ENCODE measurements at places on chromosomes 6 and 20. TPM values are rescaled to one million over a fixed set of nuclear protein-coding genes. Genes with fewer than 3 reads are reported as not detected.

DNA sequence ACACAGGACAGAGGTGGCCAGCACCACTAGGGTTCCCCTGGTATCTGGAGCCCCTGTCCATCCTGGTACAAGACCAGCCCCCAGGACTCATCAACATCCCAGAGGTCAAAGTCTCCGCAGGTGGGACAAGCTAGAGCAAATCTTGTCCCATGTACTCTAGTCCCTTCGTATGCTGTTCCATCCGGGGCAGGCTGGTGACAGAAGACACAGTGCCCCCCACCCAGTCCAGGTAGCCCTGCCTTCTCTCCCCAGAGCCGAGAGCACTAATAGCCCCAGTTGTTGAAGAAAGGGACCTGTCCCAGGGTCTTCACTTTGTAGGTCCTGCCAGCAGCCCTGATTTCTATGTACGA is 21.1 kb downstream of the PCK1 start:
- no peaks in the 10 kb centered on the region for H3K27me3 ChIP-seq
- no peaks in the 10 kb centered on the region for H3K36me3 ChIP-seq
- H3K4me1 ChIP-seq, result peaks cover 7% of the 10 kb centered on the region
- no peak overlapping the region for H3K27ac ChIP-seq
- DNase-seq, result no peak
- H3K4me3 ChIP-seq, result no peak overlapping the region

The BLCAP gene
- total RNA-seq, result 46.4 TPM

DNA sequence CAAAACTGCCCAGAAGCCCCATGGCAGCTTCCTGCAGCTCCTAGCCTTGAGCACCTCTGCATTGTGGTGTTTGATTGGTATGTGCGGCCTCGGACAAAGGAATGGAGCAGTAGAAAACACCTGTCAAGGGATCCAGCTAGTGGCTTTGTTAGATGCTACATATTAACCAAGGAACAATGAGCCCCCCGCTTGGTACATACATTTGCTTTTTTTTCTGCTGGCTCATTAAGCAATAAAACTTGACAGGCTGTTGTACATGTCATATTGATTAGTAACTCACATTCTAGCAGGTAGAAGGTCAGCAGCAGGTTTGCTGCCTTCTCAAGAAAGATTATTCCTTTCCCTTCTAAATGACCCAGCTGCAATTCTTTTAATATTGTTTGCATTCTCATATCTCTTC is 937 bp downstream of the SPACA1 start:
- H3K27me3 ChIP-seq, result no peaks in the 10 kb centered on the region
- no peak overlapping the region for H3K4me3 ChIP-seq
- peaks cover 12% of the 10 kb centered on the region for H3K4me1 ChIP-seq
- no peaks in the 10 kb centered on the region for H3K36me3 ChIP-seq
- no peak for DNase-seq

DNA sequence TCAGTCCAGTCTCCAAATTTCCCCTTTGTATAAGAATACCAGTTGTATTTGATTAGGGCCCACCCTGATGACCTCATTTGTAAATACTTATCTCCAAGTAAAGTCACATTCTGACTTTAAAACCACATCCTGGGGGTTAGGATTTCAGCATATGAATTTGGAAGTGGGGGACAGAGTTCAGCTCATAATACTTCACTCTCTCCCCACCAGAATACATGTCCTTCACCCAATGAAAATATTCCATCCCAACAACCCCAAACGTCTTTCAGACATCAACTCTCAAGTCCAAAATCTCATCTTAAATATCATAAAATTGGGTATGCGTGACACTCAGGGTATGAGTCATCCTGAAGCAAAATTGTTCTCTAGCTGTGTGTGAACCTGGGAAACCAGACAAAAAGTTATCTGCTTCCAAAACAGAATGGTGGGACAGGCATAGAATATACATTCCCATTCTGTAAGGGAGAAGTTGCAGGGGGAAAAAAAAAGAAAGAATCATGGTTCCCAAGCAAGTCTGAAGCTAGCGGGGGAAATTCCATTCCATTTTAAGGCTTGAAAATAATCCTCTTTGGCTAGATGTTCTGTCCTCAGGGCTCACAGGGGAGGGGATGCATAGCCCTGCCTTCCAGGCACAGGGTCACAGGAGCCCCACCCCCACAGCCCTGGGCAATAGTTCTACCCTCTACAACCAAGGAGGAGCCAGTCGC is 113.9 kb downstream of the ADAT2 start:
- H3K36me3 ChIP-seq, result no peaks in the 10 kb centered on the region
- no peaks in the 10 kb centered on the region for H3K27me3 ChIP-seq
- H3K4me1 ChIP-seq, result no peaks in the 10 kb centered on the region
- no peak overlapping the region for H3K27ac ChIP-seq
- DNase-seq, result no peak
- no peak overlapping the region for H3K4me3 ChIP-seq

DNA sequence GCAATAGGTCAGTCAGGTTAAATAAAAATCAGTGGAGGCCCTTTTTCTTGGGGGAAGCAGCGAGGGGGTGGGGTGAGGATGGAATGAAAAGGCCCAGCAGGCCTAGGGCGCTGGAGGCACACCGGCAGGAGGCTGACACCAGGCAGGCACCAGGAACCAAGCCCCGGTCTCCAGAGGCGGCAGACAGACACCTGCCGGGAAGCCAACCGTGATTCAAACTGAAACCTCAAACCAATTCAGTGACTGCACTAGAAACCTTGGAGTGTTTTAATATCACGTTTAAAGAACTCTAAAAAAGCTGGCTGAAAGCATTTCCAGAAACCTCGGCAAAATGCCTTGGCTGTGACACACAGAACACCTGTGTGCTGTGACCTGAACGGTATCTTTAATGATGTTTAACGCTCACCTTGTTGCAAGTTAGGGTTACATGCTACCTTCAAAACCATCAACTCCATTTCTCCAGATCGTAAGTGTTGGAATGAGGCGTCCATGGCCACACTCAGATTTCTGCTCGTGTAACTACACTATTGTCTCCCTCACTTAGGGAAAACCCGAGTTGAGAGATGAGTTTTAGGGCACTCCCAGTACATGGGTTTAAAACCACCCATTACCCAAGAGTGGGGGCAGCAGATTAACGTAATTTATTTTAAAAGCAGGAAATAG is 27.2 kb downstream of the DIDO1 start:
- no peak for DNase-seq
- no peaks in the 10 kb centered on the region for H3K27me3 ChIP-seq
- H3K4me1 ChIP-seq, result peaks cover 17% of the 10 kb centered on the region
- no peaks in the 10 kb centered on the region for H3K36me3 ChIP-seq

DNA sequence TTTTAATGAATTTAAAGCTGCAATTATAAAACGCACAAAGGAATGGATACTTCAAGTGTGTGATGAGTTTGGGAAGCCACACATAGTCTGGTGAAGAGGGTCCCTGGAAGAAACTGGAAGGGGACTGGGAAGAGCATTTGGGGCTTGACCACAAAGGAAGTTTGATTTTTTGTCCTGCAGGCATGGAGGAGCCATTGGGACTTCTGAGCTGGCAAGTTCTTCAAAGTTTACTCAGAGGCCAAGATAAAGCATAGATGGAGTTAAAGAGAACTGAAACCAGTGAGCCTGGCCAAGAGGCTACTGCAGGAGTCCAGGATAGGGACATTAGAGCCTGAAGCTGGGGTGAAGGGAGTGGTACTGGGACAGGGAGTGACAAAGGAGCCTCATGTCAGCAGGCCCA is 95.0 kb downstream of the AIG1 start:
- no peaks in the 10 kb centered on the region for H3K27me3 ChIP-seq
- H3K4me1 ChIP-seq, result no peaks in the 10 kb centered on the region
- DNase-seq, result no peak
- no peak overlapping the region for H3K4me3 ChIP-seq

GRCh38 chr6:10511477-10511876 is 9.7 kb upstream of the GCNT2 start:
- H3K27ac ChIP-seq, result no peak overlapping the region
- no peak for DNase-seq
- H3K4me3 ChIP-seq, result no peak overlapping the region
- H3K4me1 ChIP-seq, result peaks cover 3% of the 10 kb centered on the region

GRCh38 chr20:51446656-51447055 is 95.9 kb downstream of the NFATC2 start:
- H3K27me3 ChIP-seq, result no peaks in the 10 kb centered on the region
- no peaks in the 10 kb centered on the region for H3K36me3 ChIP-seq
- no peak overlapping the region for H3K4me3 ChIP-seq
- H3K4me1 ChIP-seq, result peaks cover 7% of the 10 kb centered on the region
- DNase-seq, result no peak

GRCh38 chr6:105765239-105765638 is 320.9 kb upstream of the PRDM1 start:
- H3K4me3 ChIP-seq, result no peak overlapping the region
- no peaks in the 10 kb centered on the region for H3K36me3 ChIP-seq
- H3K27ac ChIP-seq, result no peak overlapping the region
- H3K27me3 ChIP-seq, result no peaks in the 10 kb centered on the region
- no peaks in the 10 kb centered on the region for H3K4me1 ChIP-seq

DNA sequence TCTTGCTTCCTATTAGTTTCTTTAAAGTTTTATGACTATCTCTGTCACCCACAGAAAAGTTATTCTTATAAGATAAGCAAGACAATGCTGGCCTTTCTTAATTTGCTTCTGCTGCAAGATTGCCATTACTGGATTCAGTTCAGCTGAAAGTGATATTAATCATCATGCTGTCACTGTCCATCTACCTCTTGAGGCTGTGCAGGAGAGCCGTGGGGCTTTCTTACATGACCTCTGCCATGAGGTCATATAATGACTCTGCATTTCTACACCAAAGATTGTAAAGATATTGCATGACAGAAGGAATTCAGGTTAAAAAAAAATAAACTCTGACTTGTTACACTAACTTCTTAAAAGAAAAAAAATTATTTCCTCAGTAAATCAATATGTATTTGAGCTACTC is 106.9 kb downstream of the TRDN start:
- no peaks in the 10 kb centered on the region for H3K27me3 ChIP-seq
- no peak overlapping the region for H3K27ac ChIP-seq
- H3K4me1 ChIP-seq, result no peaks in the 10 kb centered on the region
- no peak for DNase-seq
- no peak overlapping the region for H3K4me3 ChIP-seq

GRCh38 chr20:24667689-24668383 is 198.4 kb downstream of the SYNDIG1 start:
- no peaks in the 10 kb centered on the region for H3K27me3 ChIP-seq
- no peak overlapping the region for H3K27ac ChIP-seq
- H3K4me3 ChIP-seq, result no peak overlapping the region

DNA sequence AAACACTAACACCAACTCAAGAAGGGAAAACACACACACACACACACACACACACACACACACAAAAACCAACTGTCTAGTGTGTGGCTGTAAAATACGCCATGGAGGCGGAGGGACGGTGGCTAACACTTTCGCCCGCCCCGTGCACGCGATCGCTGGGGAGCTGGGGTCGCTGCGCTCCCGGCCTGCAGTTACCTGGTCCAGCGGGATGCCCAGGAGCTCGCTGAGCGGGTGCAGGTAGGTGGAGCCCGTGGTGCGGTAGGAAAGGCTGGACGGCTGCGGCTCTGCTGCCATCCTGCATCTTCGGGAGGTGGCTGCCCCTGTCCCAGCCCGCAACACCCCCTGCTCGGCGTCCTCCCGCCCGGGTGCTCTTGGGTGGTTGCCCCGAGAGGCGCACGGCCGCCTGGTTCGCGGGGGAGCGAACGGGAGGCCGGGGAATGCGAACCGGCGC is 303 bp downstream of the MBOAT1 start:
- DNase-seq, result peak; percentile 56
- H3K4me3 ChIP-seq, result peak overlapping the region; percentile 66
- H3K27me3 ChIP-seq, result peaks cover 63% of the 10 kb centered on the region
- peaks cover 17% of the 10 kb centered on the region for H3K4me1 ChIP-seq
- no peaks in the 10 kb centered on the region for H3K36me3 ChIP-seq
- H3K27ac ChIP-seq, result no peak overlapping the region

The RIPOR3 gene
- total RNA-seq, result 1.2 TPM

The ZNF334 gene
- 45.9 TPM for total RNA-seq

The HLA-F gene
- 0.56 TPM for total RNA-seq

DNA sequence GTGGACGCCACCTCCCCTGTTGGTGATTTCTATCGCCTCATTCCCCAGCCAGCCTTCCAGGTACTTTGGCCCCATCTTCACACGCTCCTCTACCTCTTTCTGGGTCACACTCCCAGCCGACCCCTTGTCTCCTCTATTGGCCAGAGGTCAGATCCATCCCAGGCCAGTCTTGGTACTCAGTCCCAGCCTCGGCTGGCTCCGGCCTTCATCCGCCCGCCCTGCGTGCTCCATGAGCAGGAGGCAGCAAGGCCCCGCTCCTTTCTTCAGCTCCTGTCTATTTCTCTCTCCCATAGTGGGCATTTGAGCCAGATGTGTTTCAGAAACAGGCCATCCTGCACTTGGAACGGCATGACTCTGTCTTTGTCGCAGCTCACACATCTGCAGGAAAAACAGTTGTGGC is 2.6 kb downstream of the SKIC2 start:
- peaks cover 1% of the 10 kb centered on the region for H3K36me3 ChIP-seq
- H3K27ac ChIP-seq, result no peak overlapping the region
- H3K4me3 ChIP-seq, result no peak overlapping the region
- DNase-seq, result no peak
- peaks cover 11% of the 10 kb centered on the region for H3K4me1 ChIP-seq

DNA sequence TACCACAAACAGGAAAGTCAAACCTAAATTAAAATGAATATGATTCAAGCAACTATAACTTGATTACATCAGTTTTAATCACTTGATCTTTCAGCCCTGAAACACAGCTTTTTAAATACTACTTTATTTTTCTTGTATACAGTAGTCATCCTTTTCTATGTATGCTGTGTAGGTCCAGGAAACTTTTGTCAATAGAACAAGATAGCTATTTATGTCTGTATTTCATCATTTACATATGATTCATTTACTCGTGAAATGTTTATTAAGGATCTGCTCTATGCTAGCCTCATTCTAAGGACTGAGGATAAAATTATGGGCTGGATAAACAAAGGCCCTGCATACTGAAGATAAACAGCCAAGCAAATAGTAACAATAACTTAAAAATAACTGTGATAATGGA is 930.2 kb downstream of the TFAP2A start:
- no peaks in the 10 kb centered on the region for H3K27me3 ChIP-seq
- H3K4me3 ChIP-seq, result no peak overlapping the region
- H3K36me3 ChIP-seq, result no peaks in the 10 kb centered on the region
- no peak for DNase-seq
- H3K4me1 ChIP-seq, result peaks cover 3% of the 10 kb centered on the region
- H3K27ac ChIP-seq, result no peak overlapping the region

The NR2E1 gene
- 0.25 TPM for total RNA-seq

The PRR18 gene
- 0.13 TPM for total RNA-seq

- no peak for DNase-seq
- peaks cover 10% of the 10 kb centered on the region for H3K27me3 ChIP-seq
- H3K4me1 ChIP-seq, result no peaks in the 10 kb centered on the region
- no peak overlapping the region for H3K27ac ChIP-seq
- no peaks in the 10 kb centered on the region for H3K36me3 ChIP-seq
Observed at GRCh38 chr6:150212778-150213177, 69.9 kb downstream of the PPP1R14C start.

DNA sequence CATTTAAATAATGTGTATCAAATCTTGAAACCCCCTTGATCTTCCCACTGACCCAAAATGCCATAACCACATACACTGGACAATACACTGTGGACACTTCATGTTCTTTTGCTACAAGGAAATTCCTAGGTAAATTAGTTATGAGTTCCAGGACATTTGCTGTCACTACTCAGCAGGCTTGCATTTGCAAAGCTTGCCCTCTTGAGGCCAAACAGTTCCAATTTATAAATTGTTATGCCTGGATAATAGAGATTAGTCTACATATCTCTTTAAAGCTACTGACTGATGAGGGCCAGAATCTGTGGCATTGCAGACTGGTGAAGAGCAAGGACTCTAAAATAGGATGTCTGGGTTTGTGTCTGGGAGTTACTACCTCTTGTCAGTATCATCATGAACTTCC is 17.4 kb upstream of the RAB32 start:
- no peak overlapping the region for H3K4me3 ChIP-seq
- H3K36me3 ChIP-seq, result no peaks in the 10 kb centered on the region
- DNase-seq, result no peak
- no peaks in the 10 kb centered on the region for H3K4me1 ChIP-seq
- H3K27me3 ChIP-seq, result no peaks in the 10 kb centered on the region

Data from neural progenitor cell (in vitro differentiated cells).